NCI-H1930 (cell line): ENCODE measurements at places on chromosomes 5 and 9.

GRCh38 chr5:107088907-107089306 is 581.8 kb downstream of the EFNA5 start:
- no peak for DNase-seq

- no peak for DNase-seq
These were observed 39.3 kb upstream of the PTGS1 start for GRCh38 chr9:122331523-122331927.

DNA sequence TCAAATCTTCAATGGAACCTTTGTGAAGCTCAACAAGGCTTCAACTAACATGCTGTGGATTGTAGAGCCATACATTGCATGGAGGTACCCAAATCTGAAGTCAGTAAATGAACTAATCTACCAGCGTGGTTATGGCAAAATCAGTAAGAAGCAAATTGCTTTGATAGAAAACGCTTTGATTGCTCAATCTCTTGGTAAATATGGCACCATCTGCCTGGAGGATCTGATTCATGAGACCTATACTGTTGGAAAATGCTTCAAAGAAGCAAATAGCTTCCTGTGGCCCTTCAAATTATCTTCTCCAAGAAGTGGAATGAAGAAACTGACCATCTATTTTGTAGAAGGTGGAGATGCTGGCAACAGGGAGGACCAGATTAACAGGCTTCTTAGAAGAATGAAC is 54.7 kb upstream of the TTC39B start:
- DNase-seq = no peak

GRCh38 chr5:55855509-55855908 is 4.4 kb downstream of the IL31RA start:
- no peak for DNase-seq

DNA sequence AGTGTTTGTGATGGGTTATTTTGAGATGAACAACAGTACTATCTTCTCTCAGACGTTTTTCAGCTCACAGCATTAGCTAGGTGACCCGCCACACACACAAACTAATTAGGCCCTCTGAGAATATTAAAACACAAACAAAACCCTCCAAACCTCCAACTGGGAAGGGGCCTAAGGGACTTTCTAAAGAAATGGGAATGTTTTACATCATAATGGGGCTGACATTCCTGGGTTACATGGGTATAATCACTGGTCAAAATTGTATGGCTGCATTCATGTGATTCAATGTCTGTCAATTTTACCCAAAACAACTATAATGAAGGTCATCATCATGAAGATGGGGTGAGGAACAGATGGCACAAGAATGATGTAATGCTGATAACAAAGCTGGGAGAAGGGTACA is 59.6 kb downstream of the SPTLC1 start:
- DNase-seq = no peak

DNA sequence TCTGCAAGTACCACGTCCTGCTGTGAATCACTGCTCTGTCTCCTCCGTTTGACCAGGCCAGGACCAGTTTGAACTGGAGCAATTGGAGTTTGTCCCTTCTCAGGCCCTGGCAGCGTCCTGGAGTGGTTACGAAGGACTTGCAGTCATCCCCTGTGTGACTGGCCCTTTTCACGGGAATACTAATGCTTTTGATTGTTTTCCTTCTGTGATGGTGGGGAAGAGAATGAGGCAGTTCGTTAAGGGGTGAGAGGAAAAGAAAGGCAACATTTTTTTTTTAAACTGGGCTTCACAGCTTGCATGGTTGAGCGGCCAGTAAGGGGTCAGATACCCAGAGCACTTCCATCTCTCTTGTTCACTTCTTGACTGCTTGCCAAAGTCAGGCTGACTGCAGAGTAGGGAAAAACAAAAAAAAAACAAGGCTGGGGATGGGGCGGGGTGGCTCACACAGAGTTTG is 153.5 kb upstream of the STK32A start:
- no peak for DNase-seq

DNA sequence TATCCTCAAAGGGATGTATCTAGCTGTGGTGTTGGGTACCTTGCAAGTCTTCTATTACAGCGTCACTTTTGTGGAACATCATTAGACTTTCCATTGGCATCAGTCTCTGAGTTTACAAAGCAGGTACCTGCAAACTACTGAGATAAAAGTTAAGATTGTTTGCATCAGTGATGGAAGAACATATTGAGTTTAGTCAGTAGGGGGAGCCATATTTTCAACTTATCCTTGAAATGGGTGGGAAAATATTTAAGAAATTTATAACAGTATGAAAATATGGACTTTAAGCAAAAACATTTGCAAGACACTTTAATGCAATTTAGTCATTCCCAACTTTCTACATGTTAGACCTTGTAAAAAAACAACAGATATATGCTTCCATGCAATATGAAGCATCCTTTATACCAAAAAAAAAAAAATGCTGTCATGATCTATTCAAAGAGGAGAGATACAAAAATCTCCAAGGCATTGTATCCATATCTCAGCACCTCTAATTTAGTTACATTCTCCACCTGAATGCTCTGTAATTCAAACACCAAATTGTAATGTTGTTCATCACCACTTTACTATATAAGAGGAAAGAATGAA is 98.6 kb upstream of the ADAMTS19 start:
- no peak for DNase-seq

DNA sequence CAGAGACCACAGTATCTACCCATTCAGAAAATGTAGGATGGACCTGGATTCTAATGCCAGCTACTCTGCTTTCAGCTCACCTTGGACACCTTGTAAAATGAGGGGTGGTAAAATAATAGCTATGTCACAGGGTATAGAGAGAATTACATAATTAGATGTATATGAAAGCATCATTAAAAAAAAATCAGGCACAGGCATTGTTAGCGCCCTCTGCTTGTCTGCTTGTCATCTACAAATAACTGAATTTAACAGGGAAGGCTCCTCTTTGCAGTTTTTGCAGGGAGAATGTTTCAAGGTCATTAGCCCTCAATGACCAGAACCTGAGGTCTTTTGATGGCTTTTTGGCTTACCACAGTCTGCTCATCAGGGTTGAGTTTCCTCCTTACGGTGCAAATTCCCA is 58.0 kb downstream of the GPR21 start:
- DNase-seq = no peak

GRCh38 chr5:27963050-27963783 is 924.8 kb upstream of the CDH9 start:
- DNase-seq = no peak
